ENCODE measurements at places on chromosomes 1 and 21.

DNA sequence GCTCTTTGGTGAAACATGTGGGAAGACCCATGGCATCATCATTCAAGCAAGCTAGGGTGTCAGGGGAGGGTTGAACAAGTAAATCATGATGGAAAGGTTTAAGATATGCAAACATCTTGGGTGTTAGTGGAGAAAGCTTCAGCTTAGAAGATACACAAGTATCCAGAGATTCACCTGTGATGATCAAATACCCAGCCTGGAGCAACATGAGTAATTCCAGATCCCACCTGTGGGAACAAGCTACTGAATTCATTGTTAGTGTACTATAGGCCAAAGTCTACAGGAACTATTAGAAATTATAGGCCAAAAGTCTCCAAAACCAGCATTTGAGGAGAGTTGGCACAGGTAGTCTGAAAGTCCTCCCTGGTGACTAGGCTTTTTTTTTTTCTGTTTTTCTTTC is 499.9 kb downstream of the NUF2 start:
- no peak for DNase-seq

DNA sequence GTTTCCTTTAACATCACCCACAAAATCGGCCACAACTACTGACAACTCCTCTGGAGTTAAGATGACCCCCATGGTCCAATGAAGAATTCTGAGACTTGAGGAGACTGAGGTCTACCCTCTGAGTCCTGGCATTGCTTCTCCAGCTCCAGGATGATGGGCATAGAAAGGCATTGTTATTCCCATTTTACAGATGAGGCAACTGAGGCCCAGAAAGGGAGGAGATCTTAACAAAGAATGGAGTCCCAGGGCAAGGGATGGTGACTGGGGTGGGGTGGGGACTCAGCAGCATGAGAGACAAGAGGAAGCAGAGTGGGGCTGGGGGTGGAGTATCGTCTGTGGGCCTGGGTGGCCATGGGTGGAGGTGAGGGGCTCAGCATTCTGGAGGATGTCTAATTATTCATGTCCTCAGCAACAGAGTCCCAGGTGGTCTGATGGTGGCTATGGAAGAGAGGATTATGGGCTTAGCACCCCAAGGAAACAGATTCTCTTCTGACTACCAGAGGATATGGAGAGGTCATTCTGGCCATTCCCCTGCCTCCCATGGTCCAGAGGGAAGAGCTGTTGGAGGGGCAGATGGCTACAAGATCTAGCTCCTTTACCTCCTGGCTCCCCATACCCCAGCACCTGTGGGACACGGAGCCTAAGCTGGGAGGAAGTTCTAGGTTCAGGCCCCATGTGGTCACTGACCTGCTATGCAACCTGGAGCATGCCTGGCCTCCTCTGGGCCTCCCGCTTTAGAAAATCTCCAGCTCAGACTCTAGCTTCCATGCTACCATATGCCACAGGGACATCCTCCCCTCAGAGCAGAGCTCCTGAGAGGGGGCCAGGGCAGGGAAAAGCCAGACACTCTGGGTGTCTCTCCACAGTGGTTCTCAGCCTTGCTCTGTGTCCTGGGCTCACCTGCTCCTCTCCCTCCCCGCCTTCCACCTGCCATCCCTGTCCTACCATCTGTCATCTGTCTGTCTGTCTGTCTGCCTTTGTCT is 37.4 kb upstream of the DMBX1 start:
- no peak for DNase-seq

DNA sequence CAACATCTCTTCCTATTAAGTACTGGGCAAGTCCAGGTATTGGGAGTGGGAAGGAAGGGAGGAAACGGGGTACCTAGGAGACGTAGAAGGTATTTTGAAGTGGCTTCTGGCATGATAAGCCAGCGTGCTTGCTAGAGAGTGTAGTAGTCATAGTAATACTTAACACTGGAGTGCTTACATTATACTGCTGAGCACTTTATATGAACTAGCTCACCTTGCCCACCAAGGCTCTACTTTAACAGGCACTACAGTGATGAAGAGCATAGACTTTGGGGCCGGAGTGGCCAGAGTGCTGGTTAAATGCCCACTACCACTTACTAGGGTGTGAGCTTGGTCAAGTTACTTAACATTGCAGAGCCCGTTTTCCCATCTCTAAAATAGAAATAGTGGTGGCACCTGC is 61.7 kb downstream of the ACP6 start:
- no peak for DNase-seq

GRCh38 chr1:186374303-186375151 is 526 bp downstream of the TPR start:
- DNase-seq, result no peak

DNA sequence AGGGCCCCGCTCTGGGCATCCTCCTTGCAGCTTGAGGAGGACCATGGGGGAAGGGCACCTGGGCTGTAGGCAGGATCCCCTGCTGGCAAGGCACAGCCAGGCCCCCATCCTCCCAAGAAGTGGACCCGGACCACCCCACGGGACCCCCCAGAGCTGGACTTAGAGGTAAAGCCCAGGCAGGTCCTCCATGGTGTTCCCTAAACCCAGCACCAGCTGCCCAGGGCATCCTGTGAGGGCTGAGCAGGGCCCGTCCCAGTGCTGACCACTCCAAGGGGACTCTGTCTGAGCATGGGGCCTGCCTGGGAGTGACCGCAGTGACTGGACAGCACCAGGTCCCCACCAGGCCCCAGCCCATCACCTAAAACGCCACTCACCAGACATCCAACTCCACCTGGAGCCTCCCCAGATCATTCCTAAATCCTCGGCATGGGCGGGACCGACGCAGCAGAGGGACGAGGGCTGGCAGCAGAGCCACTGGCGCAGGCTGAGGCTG is 21.3 kb downstream of the COL6A2 start:
- no peak for DNase-seq

DNA sequence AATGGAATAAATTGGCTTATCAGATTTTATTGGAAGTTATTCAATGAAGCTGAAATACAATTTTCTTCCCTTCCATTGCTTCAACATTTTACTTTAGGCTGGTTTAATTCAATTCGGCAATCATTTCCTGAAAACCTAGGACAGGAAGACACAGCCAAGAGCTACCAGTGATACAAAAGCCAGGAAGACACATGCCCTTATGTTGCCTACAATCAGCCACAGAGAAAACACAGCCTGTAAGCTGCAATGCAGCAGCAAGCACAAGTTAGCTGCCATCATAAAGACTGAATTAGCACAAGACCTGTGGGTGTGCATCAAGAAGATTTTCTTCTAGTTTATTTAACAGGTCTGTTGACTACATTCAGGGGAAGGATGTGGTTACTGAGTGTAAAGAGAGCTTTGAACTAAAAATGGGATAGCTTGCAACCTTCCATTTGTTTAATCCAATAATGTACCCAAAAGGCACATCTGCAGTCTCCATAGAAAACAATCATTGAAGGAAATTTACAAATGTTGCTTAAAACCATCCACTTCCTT is 193.8 kb downstream of the KCNH1 start:
- no peak for DNase-seq

- DNase-seq, result no peak
Measured at GRCh38 chr1:7149080-7149838, 364.0 kb downstream of the CAMTA1 start.

- DNase-seq, result no peak
Measured at GRCh38 chr21:36768496-36768895, 69.6 kb downstream of the SIM2 start.

GRCh38 chr1:236692128-236692527 is 5.8 kb downstream of the ACTN2 start:
- no peak for DNase-seq

- DNase-seq, result no peak
Measured at GRCh38 chr1:73104749-73105148, 822.4 kb upstream of the NEGR1 start.

DNA sequence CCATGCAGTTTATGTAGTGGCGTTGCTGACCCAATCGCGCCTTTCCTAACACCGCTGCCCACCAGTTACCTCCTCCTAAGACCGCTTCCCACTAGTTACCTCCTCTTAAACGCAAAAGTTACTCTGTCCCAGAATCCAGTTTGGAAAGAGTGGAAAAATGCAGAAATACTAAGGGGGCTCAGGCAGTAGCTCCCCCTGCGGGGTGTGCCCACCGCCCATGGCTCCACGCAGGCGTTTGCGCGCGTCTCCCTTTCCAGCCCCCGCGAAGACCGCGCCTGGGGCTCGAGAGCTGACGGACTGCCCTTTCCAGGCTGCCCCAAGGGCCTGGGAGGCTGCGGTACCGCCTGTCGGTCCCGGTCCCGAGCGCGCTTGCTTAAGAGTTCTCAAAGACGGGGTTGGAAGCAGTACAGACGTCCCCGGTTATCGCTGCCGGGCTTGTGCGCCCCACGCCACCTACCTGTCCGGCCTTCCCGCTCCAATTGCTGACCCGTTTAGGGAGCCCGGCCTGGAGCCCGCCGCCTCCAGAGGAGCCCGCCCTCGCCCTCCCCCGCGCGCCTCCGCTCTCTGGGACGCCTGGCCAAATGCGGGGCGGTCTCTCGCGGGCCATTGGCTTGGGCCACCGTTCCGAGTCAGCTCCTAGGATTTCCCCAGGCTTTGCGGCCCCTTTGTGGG is 414.1 kb upstream of the ESRRG start:
- no peak for DNase-seq

DNA sequence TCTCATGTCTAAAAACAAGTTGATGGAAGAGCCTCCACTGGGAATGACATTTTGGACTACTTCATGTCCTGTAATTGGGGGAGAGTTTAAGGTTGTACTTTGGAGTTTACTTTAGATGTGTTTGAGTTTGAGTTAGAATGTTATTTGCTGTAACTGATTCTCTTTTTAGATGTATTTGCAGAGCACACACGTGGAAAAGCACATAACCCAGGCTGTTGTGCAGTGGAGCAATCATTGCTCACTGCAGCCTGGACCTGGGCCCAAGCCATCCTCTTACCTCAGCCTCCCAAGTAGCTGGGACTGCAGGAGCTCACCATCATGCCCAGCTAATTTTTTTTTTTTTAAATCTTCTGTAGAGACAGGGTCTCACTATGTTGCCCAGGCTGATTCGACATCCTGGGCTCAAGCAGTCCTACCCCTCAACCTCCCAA is 36.7 kb upstream of the SH3D21 start:
- no peak for DNase-seq

DNA sequence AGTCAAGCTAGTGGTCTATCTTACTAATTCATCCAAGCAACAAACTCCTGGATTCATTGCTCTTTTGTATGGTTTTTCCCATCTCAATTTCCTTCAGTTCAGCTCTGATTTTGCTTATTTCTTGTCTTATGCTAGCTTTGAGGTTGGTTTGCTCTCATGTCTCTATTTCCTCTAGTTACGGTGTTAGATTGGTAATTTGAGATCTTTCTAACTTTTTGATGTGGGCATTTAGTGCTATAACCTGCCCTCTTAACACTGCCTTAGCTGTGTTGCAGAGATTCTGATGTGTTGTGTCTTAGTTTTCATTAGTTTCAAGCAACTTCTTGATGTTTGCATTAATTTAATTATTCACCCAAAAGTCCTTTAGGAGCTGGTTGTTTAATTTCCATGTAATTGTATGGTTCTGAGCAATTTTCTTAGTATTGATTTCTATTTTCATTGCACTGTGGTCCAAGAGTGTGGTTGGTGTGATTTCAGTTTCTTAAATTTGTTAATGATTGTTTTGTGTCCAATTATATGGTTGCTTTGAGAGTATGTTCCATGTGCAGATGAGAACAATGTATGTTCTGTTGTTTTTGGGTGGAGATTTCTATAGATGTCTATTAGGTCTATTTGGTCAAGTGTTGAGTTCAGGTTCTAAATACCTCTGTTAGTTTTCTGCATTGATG is 154.6 kb downstream of the PLPPR5 start:
- DNase-seq, result no peak

DNA sequence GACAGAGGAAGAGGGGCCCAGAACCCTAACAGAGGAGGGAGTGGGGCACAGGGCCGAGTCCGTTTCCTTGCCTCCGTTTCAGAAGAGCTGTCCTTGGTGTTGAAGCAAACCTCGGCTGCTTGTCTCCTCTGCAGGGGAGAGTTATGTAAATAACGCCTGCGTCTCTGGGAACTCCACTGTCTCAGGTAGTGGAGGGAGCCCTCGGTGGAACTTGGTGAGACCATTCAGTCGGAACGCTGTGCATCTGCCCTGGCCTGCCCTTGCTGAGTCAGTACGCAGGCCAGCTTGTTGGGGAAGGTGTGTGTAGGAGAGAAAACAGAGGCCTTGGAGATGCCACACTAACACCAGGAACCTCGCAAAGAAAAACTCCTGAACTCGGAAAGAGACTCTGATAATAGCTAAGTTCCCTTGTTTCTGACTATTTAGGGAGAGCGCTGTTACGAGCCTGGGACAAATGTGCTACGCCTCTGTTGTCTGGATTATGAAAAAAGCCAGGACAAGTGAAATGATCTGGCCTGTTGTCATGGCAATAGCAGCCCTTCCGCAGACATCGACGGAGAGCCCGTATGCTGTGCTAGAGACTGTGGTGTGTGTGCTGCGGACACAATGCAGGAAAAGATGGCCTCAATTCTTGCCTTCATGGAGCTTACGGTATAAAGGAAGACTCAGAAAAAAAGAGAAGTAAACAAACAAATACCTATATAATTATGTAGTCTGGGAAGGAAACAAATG is 94.6 kb upstream of the AKT3 start:
- no peak for DNase-seq

DNA sequence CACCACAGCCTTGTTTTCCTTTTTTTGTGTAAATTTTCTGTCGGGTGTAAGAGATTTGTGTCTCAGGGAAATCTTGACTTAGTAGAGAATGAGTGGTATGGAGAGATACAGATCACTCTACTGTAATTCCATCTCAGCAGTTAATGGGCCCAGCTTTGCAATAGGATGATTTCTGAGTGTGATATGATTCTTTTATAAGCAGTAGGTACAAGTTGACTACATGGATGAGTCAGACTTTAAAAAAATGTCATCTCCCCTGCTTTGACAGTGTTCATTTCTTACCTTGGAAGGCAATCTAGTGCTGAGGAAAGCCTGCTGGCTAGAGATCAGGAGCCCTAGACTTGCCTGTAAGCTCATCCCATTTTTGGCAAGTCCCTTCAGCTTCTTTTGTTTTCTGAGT is 261.9 kb downstream of the RYR2 start:
- no peak for DNase-seq

DNA sequence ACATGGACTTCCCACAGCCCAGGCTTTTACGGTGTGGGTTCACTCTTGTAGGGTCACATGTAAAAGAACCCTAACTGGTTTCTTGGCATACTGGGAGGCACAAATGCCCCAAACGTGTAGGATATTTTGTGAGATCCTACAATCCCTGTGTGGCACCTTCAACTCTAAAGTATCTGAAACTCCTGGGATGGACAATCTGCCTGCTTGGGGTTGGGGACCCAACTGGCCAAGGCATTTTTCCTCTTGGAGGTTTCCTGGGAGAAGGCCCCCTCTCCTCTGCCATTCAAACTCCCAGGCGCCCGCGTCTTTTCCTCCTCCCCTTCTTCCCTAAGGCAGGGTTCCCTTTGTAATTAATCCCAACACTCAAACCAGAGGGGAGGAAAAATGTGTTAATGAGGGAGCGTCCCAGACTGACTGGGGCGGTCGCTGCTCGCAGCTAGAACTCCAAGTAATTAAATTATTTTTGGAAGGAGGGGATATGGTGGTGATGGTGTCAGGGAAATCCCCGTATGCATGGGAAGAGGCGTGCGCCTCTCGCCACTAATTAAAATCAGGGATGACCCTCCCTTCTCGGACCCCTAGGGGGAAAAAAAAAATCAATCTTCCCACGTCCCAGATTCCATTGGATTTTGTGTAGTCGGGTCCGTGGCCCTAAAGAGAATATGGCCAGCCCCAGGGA is 681 bp upstream of the VANGL2 start:
- DNase-seq, result no peak
